Retina (tissue), 1 donor: ENCODE measurements at places on chromosomes 12 and 14.

DNA sequence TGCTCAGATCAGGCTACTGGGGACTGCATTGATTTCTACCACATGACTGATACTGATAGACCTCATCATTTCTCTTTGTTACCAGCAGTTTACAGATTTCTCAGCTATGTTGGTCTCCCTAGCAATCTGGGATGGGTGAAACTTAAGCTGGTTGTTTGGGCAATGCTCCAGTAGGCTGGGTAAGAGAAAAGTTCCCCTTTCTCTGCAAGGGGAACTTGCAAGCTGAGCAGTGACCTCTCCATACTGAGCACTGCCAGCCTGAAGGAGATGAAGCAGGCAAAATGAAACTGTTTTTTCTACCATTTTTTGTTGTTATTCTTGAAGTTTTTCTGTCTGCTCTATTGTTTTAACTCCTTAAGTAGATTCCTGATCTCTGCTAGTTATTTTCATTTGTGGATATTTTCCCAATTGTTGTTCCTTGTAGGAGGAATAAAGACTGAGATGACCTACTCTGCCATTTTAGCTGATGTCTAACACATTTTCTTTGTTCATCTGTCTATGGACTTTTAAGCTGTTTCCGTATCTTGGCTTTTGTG lies 1.3 kb upstream of the OR4M1 start:
- no peak for DNase-seq

- no peak for DNase-seq
Observed at GRCh38 chr12:117134059-117134458, 34.8 kb upstream of the TESC start.

GRCh38 chr12:89679631-89680030 lies 29.0 kb downstream of the ATP2B1 start:
- no peak for DNase-seq

GRCh38 chr12:107330831-107331431 lies 237.6 kb upstream of the CRY1 start:
- DNase-seq, result no peak

DNA sequence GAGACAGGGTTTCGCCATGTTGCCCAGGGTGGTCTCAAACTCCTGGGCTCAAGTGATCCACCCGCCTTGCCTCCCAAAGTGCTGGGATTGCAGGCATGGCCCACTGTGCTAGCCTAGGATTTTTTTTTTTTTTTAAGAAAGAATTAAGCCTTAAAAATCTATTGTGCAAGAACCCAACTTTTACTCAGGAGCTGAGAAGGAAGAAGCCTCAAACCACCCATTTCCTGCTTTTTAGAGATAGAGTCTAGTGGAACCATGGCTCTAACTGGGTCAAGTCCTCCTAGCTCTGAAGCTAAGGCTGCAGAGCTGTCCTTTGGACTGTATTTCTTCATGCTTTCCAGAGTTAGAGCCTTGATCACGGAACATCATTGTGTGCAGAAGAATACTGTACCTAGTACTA lies 1.3 kb upstream of the TSFM start:
- no peak for DNase-seq

DNA sequence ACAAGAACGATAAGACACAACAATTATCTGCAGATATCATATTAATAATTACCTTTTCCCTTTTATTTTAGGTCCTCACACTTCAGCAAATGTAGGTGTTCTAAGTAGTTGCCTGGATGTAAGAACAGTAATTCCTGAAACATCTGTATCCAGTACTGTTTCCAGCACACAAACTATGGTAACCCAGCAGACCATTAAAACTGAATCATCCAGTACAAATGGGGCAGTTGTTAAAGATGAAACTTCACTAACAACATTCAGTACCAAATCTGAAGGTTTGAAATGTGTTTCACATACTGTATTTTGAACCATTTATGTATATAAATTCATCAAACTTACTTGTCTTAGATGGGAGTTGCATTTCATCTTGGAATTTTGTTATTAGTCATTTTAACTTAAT lies 31.0 kb downstream of the HCFC2 start:
- no peak for DNase-seq

DNA sequence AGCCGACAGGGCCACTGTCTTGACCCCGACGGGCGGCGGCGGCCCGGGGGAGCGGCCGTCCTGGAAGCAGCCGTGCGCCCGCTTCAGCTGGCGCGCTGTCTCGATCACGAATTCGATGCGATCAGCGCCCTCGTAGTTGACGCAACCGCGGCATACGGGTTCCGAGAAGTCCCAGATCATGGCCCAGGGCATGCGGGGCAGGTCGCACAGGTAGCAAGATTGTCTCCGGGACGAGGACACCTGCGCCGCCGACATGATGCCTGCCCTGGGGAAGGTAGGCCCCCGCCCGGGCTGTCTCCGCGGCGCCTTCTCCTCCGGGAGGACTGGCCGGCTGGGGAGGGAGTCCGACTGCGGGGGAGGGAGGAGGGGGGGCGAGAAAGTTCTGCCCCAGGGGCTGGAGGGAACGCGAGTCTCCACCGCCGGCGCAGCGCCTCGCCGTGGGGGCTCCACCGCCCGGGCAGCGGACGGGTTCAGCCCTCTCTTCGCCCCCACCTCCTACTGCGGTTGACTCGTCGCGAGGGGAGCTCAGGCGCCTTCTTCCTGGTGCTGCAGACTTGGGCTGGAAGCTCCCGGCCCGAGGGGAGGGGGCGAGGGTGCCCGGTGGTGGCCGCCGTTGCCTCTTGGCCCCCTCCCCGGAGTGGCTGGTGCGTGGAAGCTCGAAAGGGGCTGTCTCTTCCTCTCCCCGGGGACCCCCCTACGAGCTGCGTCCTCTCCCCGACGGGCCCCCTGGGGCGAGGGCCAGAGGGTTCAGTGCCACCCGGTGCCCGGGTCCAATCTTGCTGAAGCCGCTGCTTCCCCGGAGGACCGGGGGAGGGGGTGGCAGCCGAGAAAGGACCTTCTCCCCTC lies 747 bp downstream of the IRF2BPL start:
- DNase-seq, result peak; percentile 84

DNA sequence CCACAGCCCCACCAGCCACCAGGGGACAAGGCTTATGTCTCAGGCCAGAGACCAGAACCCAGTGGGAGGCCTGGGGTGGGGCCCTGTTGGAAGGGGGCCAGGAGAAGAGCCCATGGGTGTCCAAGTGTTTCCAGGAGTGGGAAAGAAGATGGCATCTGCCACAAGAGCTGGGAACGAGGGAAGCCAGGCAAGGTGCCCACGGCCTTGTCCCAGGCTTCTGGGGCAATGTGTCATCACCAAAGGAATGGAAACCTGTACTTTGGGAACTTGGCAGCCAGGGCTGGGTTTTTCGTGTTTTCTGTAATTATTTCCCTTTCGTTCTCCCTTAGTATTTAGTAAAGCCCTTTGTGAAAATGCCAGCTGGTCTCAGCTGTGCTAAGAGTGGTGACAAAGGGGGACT lies 5.3 kb upstream of the PGF start:
- DNase-seq, result no peak

GRCh38 chr14:99236386-99237138 lies 35.4 kb downstream of the BCL11B start:
- no peak for DNase-seq

GRCh38 chr12:100372853-100373640 lies 16.2 kb downstream of the SLC17A8 start:
- DNase-seq, result no peak

DNA sequence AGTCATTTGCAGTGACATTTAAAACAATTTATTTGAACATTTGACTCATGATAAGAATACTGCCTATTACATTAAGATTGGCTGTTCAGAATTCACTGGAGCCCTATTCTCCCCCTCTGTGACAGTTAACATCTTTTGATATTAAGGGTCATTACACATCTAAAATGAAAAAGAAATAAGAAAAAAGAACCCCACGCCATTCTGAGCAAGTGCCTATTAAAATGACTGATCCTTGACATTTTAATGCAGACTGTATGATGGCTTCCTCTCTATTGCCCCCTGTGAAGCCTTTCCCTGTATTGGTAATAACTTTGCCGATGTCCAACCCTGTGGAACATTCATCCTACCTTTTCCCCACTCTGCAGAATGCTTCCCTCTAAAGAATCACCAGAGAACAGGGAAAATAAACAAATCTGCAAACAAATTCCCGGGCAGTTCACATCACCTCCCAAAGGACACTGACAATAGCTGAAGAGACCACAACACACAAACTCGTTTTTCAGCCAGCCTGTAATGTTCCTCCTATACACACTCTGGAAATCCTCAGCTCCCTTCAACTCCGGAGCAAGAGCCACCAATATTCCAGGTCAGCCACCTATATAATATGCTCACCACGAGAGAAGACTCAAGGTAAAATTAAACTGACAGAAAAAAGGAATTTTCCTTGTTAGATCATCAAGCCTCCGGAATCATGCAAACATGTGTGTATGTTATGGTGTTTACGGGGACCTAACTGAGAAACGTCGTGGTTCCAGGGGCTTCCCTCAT lies 2.1 kb downstream of the NIN start:
- no peak for DNase-seq

DNA sequence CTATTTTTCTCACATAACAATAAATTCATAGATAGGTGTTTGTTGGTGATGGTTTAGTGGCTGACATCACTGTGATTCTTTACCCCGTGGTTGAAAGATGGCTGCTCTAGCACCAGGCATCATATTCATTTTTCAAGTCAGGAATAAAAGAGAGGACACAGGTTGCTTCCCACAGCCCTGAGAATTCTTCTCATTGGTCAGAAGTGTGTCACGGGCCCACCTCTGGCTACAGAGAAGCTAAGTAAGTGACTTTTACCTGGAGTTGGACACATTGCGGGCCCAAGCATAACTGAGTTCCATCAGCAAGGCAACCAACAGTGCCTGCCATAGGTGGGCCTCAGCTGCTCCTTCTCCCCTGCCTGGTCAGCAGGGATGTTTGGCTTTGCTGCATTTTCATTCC lies 27.6 kb upstream of the FGF23 start:
- DNase-seq, result no peak

GRCh38 chr12:2616763-2617162 lies 178.0 kb upstream of the FKBP4 start:
- DNase-seq, result no peak

- DNase-seq, result no peak
Observed at GRCh38 chr14:21408147-21408546, 24.3 kb upstream of the SUPT16H start.

- DNase-seq, result peak; percentile 79
Observed at GRCh38 chr12:3493043-3493858, 2.2 kb downstream of the PRMT8 start.

- DNase-seq, result no peak
Observed at GRCh38 chr12:104761611-104762010, 196.5 kb downstream of the SLC41A2 start.

DNA sequence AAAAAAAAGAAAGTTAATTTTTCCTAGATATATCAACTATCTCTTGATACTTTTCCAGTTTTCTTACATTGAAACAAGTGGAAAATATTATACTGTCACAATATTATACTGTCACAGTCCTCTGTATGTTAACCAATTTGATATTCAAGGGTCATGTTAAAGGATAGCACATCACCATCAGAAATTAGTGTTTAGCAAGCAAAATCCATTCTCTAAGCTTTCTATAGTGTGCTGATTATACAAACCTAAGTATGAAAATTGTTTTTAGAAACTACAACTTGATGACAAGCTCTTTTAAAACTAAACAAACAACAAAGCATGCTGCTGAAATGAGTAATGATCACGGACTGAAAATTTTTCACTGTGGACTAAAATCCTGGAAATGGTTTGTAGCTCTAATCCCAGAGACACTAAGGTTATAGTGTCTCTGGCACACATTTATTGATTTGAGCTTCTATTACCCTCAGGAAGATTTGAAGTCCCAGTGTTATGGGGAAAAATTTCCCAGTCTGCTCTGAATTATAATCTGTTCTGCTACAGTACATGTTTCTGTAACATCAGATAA lies 9.7 kb downstream of the SPTSSA start:
- DNase-seq, result no peak

GRCh38 chr12:3250034-3250433 lies 172.9 kb downstream of the TSPAN9 start:
- no peak for DNase-seq

DNA sequence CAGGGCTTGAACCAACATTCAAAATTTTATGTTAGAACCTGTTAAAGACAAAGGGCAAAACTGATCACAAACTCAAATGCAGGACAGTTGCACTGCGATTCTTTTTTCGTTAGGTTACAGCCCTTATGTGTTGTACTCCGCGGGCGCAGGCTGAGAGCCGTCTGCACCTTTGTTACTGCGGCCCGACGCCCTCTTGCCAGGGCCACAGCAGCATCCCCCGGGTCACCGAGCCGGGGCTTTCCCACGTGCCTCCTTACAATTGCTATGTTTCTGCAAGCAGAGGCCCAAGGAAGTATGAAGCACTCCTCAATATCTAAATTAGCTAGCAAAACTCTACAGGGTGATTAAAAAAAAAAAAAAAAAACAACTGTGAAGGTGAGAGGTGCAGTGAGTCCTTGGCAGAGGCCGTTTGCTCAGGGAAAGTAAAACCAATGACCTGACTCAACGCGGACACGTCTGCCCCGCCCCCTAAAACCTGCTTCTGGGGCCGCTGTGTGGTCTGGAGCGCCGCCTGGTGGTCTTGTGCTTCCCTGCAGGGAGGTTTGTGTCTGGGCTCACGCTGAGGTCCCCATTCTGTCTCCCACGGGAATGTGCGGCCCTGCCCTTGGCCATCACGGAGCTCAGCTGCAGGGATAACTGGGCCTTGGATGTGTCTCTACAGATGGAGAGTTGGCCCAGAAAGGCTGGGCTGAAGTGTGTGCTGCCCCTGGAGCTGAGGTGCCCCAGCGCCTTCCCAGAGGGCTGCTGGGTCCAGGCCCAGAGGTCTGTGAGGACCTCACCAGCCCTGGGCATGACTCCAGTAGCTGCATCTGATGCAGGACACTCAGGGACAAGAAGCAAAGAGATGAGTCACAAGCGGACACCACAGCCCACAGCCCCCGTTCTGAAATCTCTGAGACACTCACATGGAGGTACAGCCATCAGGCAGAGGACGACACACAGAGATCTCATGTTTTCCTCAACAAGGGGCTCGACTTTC lies 418.5 kb downstream of the TMEM121 start:
- DNase-seq, result no peak

- no peak for DNase-seq
Observed at GRCh38 chr12:6088921-6089747, 35.3 kb downstream of the VWF start.

GRCh38 chr12:24861766-24862540 lies 86.9 kb downstream of the BCAT1 start:
- DNase-seq, result no peak

DNA sequence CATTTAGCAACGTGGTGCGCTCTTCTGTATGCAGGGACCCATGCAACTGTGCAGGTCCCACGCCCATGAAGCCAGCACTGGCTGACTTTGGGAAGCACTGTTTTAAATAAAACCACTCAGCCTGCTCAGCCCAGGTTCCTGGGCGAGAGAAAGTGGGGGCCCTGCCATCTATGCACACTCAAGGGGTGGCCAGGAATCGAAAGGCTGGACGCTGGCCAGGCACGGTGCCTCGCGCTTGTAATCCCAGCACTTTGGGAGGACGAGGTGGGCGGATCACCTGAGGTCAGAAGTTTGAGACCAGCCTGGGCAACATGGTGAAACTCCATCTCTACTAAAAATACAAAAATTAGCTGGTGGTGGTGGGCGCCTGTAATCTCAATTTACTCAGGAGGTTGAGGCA lies 179.9 kb upstream of the TBX3 start:
- no peak for DNase-seq

DNA sequence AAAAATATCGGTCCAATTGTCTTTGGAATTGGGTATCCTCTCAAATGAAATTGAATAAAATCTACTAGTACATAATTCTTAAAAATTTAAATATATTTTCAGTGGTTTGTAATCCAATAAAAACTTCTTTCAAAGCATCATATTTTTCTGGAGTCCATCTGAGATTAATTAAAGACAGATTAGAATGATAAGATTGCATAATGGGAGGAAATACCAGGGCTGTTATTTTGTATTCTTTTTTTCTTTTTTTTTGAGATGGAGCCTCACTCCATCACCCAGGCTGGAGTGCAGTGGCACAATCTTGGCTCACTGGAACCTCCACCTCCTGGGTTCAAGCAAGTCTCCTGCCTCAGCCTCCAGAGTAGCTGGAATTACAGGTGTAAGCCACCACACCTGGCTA lies 103.8 kb downstream of the TMTC3 start:
- DNase-seq, result no peak
